ENCODE measurements at places on chromosomes 5 and 9. TPM values are rescaled to one million over a fixed set of nuclear protein-coding genes. Genes with fewer than 3 reads are reported as not detected.

Gene RNF183
- total RNA-seq, result 0.16 TPM

GRCh38 chr5:179530069-179530998 lies 20.0 kb upstream of the RUFY1 start:
- no peak for DNase-seq

Gene ADAMTS19
- 0.08 TPM for total RNA-seq

- DNase-seq, result no peak
Measured at GRCh38 chr9:70228611-70229010, 30.2 kb upstream of the SMC5 start.

Gene CDKN2B-AS1
- not detected for total RNA-seq

DNA sequence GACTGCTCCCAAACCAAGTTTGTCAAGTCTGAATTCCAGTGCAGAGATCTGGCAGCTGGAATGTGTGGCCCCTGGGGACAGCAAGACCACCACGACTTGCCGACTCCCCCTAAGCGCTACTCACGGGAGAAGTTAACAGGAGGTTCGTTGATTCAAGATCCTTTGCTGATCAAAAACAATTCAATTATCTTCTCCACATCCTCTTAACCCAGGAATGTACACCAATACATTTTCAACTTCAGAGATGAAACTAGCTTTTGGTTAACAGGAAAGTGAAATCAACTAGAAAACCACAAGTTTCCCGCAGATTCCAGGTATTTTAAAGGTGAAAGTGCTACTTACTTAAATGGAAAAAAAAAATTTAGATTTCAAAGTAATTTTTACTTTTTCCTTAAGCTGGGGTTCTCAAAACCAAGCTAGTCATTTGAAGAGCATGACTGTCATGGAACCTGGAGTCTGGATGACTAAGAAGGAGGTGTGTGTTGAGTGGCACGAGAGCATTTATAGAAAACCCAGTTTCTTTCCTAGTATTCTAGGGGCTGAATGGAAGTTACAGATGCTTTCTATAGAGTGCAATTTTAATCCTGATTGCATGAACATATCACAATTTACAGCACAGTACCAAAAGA lies 257.5 kb upstream of the PANK3 start:
- DNase-seq, result no peak

- DNase-seq, result peak; percentile 80
Measured at GRCh38 chr9:129550199-129550839, 70.6 kb downstream of the C9orf50 start.

DNA sequence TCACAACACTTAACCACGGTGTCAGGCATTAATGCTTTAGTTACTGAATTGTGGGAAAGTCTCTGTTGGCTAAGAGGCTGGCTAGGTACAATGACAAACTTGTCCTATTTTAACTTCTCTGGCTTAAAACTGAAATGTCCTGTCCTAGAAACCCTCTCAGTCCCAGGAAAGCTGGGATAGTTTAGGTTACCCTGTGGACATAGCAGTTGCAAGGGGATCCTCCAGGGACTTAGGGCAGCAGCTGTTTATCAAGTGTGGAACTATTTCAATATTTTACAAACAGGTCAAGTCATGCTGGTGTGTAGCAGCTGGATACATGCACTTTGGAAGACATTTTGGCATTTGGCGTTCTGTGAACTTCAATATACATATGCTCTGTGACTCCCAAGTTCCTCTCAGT lies 95.0 kb upstream of the ARRDC3 start:
- DNase-seq, result no peak

GRCh38 chr5:143922718-143923117 lies 110.8 kb downstream of the HMHB1 start:
- DNase-seq, result no peak

GRCh38 chr9:38687389-38687842 lies 32.5 kb downstream of the FAM240B start:
- DNase-seq, result peak; percentile 63

DNA sequence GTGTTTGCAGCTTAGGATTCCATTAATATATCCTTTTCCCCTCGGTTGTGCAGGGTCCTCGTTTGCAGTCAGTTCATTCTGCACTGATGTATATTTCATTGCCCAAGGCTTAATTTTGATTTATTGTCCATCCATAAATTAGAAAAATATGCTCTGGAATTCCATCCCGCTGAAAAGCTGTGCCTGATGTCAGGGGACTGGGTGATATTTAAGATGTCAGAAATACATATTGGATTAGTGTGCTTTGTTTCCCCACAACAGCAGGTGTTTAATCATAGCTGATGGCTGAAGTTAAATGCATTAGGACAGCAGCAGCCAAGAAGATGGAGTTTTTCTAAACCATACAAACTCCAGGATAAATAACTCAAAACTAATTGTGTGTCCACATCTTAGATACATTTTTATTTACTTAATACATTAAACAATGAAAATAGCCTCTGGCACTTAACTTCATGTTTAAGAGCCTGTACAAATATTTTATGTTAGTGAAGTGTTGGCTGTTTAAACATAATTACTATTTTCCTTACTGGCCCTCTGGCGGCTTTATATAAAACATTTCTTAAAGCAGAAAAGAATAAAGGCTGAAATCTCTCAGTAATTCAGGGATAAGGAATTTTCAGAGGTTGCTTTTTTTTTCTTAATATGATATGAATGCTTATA lies 170.4 kb upstream of the TBCA start:
- DNase-seq, result no peak

- no peak for DNase-seq
Measured at GRCh38 chr5:146880966-146881365, 2.4 kb upstream of the PPP2R2B start.

GRCh38 chr5:124745928-124746915 lies at the start of gene ZNF608:
ZNF608 (minus strand) TSS chr5:124746639; CDS start chr5:124744989, 1,650 bp downstream.
- no peak for DNase-seq

- DNase-seq, result peak; percentile 16
Measured at GRCh38 chr9:134575103-134575900, 66.3 kb upstream of the COL5A1 start.

Gene KCNT1
- total RNA-seq, result 0.06 TPM

Gene GBGT1
- total RNA-seq, result 3.8 TPM

Gene NEUROG1
- total RNA-seq, result not detected

GRCh38 chr5:79742549-79743136 lies 53.0 kb downstream of the CMYA5 start:
- no peak for DNase-seq

All from pancreas (tissue), 10 donors.